ENCODE measurements at places on chromosomes 3 and 15. TPM values are rescaled to one million over a fixed set of nuclear protein-coding genes. Genes with fewer than 3 reads are reported as not detected.

- DNase-seq = peak; percentile 4
Observed at GRCh38 chr3:120749843-120750242, 7.3 kb downstream of the GTF2E1 start.

- DNase-seq = no peak
Observed at GRCh38 chr3:129268396-129268795, 10.3 kb upstream of the HMCES start.

DNA sequence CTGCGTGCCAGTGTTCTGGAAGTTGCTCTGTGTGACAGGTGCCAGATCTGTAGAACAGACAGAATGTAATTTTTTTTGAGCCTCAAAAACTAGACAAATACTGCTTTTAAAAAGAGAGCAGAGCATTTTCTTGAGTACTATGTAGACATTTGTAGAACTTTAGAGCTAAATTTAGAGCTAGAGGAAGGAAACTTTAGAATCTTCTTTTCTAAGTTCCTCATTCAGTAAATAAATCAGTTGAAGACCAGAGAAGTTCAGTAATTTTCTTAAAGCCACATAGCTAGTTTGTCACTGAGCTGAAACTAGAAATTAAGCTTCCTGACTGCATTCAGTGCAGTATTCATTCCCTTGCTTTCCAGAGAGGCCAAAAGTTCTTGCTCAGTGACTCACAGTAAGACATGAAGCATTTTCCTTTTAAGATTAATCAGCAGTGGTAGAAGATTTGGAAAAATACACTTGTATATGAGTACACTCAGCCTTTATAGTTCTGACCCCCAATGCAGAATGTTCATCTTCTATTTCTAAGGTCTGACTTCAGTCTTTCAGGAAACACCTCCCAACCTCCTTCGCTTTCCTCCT lies 83.6 kb upstream of the TSEN2 start:
- DNase-seq = peak; percentile 76

DNA sequence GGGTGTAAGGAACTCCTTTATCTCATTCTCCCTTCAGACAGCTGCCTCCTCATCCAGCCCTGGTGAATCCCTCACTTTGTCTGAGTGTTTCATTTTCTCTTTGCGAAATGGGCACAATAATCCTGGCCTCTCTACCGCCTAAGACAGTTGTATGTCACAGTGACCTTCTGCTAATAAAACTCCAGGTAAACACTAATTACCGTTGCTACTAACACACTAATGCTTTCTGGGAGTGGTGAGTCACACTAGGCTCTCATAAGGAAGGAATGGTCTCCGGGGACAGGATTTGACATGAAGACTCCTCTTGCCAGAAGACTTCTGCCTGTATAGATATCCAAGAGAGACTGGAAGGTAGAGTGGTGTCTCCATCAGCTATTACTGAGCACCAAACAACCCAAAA lies 71.7 kb upstream of the SNRK start:
- peak; percentile 37 for DNase-seq

DNA sequence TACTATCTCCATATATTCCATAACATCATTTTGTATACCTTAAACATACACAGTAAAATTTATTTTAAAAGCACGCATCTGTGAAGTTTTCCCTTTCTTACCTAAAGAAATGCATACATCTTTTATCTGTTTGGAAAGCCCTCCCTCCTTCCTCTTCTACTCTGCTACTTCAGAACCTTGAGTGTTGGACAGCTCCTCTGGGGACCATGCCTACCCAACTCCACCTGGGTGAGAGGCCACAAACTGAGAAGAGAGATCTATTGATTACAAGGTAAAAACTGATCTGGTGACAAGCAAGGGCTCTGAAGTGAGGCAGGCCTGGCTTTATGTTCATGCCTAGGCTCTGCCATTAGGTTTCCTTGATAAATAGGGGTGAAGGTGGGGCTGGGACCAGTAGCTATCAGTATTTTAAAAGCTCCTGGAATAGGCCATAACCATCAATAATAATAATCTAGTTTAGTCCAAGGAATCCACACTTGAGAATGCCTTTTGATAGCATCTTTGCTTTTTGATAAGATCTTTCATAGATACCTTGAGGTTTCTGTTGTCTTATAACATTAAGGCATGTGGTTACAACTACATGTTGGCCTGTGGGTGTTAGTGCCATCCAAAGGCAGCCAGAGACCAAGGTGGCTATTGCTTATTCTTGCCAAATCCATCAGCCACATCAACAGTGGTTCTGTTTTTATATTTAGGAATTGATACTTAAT lies 148.8 kb downstream of the KCNMB2 start:
- DNase-seq = no peak

DNA sequence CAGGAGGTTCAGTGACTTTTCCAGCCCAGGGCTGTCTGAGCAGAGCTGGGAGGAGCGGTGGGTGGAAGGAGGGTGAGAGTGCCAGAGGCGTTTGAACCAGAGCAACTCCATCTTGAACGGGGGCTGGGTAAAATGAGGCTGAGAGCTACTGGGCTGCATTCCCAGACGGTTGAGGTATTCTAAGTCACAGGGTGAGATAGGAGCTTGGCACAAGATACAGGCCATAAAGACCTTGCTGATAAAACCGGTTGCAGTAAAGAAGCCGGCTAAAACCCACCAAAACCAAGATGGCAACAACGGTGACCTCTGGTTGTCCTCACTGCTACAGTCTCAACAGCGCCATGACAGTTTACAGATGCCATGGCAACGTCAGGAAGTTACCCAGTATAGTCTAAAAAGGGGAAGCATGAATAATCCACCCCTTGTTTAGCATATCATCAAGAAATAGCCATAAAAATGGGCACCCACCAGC lies 60.2 kb downstream of the ABTB1 start:
- DNase-seq = no peak

DNA sequence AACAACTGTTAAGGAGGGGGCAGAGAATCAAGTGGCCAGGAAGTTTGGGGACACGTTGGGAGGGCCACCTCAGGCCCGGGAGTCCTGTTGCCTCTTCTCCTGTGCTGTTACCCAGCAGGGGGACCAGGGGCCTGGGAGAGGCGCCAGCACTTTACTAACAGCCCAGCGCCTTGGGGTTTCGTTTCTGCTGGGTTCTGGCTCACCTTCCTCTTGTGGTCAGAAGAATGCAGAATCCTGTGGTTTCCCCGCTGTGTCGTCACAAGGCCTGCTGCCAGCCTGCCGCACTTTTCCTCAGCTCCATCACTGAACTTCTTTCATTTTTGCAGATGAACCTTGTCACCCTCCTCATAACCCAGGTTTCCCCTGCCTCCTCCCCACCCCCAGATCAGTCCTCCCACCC lies 67.7 kb downstream of the SLC30A4 start:
- peak; percentile 94 for DNase-seq

DNA sequence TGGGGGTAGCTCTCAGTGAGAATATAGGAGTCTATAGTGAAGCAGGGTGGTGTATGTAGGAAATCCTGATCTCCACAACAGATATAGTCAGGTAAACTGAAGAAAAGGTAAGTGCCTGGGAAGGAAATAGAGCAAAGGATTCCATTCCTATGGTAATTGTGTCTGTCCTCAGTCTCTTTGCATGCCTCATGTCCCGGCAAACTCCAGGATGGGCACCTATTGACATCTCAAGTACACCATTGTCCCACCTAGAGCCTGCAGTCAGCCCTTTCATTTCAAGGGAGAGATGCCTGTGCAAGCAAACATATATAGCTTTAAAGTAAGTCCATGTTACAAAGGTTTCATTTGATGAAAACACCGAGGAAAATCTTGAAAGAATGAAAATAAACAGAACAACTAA lies 257.7 kb upstream of the AZI2 start:
- DNase-seq = no peak

- no peak for DNase-seq
Observed at GRCh38 chr3:197050511-197050910, 20.9 kb upstream of the MELTF start.

- DNase-seq = no peak
Observed at GRCh38 chr15:27222479-27222878, 251.5 kb downstream of the GABRG3 start.

Gene SI
- total RNA-seq = not detected

Gene CFAP44
- 0.55 TPM for total RNA-seq

Gene EIF2B5
- total RNA-seq = 37.4 TPM

Gene CPN2
- total RNA-seq = not detected

Gene FRMD4B
- 1.2 TPM for total RNA-seq

Gene CD96
- not detected for total RNA-seq

Gene MOBP
- not detected for total RNA-seq

Gene CDHR4
- total RNA-seq = not detected

Gene FSIP1
- total RNA-seq = 0.86 TPM
